ENCODE measurements at places on chromosomes 2 and 18.

DNA sequence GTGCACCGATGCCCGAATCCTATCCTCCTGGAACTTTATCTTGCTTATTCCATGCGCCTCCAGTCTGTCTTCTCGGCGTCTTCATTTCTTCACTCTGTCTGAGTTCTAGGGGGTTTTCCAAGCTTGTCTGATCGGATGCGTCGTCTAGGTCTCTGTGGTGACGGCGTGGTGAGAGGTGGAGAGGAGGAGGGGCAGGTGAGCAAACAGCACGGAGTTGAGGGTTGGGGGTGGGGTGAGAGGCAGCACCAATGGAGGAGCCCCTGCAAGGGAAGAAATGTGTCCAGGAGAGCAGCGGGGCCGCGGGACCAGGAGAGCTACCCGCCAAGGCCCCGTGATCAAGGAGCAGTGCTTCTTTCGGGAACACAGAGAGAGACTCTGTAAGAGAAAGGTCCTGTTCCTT lies 131.3 kb upstream of the TWIST2 start:
- DNase-seq = no peak

DNA sequence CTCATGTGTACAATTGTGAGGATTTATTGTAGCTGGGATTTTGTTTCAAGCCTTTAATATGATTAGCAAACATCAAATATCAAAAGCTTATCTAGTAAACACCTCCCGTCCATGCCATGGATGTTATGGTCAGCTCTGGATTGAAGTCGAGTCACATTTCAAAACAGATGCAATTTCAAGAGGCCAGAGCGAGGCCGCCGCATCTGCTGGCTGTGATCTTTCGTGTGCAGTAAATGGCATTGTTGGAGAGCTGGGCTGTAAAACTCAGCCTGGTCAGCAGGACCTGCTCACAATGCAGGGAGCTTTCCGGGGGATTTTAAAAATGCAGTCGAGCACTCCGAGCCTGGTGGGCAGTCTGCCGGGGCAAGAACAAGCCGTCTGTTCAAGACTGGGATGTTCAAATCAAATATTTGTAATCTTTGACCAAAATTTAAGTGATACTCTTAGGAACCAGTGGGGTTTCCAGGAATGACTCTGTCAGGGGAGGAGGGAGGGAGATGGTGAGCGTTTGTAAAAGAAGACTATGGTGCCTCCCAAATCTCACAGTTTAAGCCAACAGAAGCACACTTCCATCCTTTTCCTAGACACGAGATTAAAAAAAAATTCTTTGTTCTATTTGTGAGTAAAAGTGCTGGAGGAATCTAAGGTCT lies 97.6 kb downstream of the MYCN start:
- DNase-seq = no peak

- DNase-seq = no peak
Measured at GRCh38 chr2:205296959-205297358, 385.3 kb upstream of the NRP2 start.

GRCh38 chr2:157339965-157340655 lies 14.5 kb upstream of the ERMN start:
- no peak for DNase-seq

- DNase-seq = no peak
Measured at GRCh38 chr18:63508596-63508995, 31.8 kb downstream of the SERPINB5 start.

All from effector memory CD4-positive, alpha-beta T cell (primary cell).